ENCODE measurements at places on chromosomes 6 and 20.

GRCh38 chr6:129686941-129687627 lies 22.9 kb downstream of the ARHGAP18 start:
- DNase-seq, result no peak

DNA sequence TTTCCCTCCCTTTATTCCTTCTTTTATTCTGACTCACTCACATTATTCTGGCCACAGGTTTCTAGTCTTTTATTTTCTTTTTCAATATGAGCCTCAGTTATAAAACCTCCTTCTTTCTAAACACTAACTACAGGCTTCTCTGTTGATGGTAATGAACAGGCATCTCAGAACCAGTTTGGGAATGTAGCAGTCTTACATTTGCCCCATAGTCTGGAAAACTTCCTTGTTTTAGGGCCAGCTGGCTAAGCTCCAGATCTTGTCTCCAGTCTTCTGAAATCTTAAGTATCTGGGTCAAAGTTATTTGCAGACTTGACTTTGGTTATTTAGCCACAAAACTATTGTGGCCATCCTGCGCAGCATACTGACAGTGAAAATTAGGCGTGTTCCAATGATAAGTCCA lies 97.0 kb upstream of the MAN1A1 start:
- no peak for DNase-seq

DNA sequence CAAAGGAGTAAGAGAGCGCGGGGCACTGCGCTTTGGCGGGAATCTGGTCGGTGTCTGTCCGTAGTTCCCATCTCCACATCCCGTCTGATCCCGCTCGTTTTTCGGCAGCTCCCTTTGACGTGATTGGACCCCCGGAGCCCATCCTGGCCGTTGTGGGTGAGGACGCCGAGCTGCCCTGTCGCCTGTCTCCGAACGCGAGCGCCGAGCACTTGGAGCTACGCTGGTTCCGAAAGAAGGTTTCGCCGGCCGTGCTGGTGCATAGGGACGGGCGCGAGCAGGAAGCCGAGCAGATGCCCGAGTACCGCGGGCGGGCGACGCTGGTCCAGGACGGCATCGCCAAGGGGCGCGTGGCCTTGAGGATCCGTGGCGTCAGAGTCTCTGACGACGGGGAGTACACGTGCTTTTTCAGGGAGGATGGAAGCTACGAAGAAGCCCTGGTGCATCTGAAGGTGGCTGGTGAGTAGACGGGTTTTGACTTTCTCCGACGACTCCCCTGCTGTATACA lies 1.4 kb downstream of the BTN1A1 start:
- peak; percentile 7 for DNase-seq

GRCh38 chr6:34132486-34133185 lies 13.3 kb downstream of the GRM4 start:
- no peak for DNase-seq

GRCh38 chr20:35883778-35884540 lies 70.3 kb downstream of the SCAND1 start:
- peak; percentile 28 for DNase-seq

- no peak for DNase-seq
These were observed 59.5 kb upstream of the ADGRG6 start for GRCh38 chr6:142242269-142242668.

- DNase-seq, result no peak
These were observed 18.2 kb downstream of the SCGN start for GRCh38 chr6:25670208-25670607.

- DNase-seq, result no peak
These were observed 48.3 kb downstream of the RREB1 start for GRCh38 chr6:7155871-7156579.

DNA sequence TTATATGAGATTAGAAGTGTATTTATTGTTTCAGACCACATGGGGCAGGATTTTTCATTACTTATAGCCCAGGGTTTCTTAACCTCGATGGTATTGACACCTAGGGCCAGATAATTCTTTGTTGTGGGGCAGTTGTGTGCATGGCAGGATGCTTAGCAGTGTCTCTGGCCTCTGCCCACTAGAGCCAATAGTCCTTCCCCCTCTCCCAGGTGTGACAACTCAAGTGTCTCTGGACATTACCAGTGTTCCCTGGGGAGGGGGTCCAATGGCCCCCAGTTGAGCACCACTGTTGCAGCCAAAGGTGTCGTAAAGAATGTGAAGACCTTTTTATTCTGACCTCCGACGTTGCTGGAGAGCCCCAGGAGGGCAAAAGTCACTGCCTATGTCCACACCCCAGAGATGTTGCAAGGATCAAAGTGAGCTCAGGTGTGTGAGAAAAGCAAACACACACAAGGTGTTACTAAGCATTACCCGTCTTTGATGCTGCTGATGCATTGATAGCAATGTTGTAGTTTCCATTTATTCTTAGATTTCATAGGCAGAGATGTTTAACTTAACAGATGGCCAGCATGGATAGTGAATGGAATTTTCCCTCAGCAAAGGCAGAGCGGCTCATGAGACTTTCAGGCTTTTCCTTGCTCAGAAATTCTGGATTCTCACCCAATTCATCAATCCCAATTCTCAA lies 22.2 kb downstream of the BANF2 start:
- no peak for DNase-seq

DNA sequence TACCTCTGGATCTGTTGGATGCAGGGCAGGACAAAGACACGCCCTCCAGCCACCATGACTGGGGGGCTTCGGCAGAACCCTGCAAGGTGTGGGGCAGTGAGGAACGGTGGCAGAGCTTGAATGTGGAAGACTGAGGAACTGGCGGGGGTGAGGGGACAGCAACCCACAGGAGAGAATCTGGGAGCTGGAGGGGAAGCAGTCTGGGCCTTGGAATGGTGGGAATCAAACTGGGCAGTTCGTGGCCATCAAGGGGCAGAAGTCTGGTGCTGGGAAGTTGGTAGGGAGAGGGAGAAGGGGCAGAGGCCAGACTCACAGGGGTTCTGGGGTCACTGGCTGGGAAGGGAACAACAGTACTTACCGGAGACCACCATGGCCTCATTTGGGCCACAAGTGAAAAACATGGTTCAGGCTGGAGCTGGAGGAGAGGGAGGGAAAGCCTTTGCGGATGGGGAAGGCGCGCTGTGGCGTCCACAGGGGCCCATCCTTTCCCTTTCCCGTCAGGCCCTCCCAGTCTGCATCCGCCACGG lies 635 bp downstream of the FLOT1 start:
- no peak for DNase-seq

DNA sequence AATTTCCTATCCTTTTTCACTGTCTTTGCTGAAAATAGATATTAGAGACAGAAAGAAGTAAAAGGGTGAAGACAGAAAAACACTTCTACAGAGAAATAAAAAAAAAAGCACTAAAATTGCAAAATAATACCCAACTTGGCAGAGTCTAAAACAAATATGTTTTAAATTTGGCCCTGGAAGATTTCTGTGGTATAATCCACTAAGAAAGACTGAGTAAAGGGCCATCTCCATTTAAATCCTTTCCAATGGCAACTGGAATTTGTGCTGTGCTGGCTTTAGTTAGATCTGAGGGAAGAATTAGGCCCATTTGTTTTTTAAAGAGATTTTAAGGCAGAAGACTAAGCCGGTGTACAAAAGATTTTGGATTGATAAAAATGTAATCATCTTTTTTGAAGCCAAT lies 321.2 kb downstream of the GJA1 start:
- DNase-seq, result no peak

DNA sequence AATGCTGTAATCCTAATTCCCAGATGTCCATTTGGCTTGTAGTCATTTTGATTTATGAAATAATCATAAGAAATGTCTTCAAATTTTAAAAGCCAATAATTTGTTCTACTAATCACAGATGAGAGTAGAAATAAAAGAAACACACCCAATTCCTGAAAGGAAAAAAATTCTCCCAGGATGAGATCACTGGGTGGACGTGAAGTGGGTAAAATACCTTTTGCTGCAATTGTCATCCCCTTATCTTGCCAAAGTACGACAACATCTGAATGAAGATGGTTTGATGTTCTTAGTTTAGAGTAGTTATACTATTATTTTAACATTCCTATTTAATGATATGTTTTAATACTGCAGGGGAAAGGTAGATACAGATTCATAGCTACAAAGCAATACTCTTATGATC lies 33.7 kb downstream of the MTHFD1L start:
- no peak for DNase-seq

DNA sequence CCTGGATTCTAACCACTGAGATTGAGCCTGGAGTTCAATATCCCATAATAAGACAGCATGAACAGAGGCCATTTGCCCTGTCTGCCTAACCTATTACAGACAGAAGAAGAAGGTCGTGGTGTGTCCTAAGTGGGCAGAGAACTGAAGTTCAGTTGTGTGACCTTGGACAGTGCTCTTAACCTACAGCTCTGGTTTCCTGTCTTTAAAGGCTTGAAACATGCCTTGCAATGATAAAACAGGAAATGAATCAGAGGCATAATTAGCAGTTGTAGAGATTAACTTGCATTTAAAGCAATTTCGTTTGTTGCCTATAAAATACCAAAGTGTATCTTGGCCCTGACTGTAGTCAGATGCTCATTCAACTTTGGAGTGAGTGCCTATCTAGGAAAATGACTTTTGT lies 507.2 kb upstream of the CHD6 start:
- DNase-seq, result no peak

DNA sequence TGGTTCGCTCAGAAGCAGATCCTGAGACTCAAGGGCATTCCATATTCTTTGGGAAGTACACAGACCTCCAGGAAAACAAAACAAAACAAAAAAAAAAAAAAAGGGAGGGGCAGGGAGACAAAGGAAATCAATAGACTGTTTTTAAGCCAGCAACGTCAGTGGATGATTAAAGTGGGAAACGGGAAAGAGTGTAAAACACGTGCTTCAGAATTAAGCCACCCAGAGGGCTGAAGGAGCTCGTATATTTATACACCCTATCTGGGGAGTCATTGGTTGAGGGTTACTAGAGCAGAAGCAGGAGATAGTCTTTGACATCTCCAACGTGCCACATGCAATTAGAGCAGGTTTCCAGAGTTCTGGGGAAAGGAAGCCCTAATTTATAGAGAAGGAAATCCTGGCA lies 26.2 kb downstream of the PDE7B start:
- no peak for DNase-seq

- no peak for DNase-seq
These were observed 20.4 kb downstream of the DSTN start for GRCh38 chr20:17590245-17590644.

DNA sequence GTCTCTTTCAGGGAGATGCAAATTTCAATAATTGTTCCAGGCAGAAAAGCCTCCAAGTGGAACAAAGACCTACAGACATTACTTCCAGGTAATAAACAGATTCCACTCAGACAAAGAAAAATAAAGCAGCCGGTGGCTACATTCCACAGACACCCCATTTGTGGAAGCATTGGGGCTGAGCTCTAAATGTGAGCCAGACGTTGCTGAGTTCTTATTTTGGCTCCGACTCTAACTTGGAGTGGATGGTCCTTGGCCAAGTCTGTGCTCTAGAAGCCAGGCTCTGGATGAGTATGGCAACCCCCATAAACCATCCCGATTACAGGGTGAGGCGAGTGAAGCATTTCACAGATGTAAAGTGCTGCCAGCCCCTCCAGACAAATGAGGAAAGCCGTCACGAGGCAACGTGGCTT lies 6.6 kb downstream of the TRAM2 start:
- DNase-seq, result no peak

- no peak for DNase-seq
These were observed 598.8 kb upstream of the CDH4 start for GRCh38 chr20:60653111-60653845.

GRCh38 chr20:12467758-12468157 lies 541.0 kb upstream of the SPTLC3 start:
- DNase-seq, result no peak

- no peak for DNase-seq
These were observed 24.7 kb upstream of the DDO start for GRCh38 chr6:110440026-110440425.

GRCh38 chr6:109369728-109370127 lies 12.5 kb downstream of the CD164 start:
- no peak for DNase-seq

DNA sequence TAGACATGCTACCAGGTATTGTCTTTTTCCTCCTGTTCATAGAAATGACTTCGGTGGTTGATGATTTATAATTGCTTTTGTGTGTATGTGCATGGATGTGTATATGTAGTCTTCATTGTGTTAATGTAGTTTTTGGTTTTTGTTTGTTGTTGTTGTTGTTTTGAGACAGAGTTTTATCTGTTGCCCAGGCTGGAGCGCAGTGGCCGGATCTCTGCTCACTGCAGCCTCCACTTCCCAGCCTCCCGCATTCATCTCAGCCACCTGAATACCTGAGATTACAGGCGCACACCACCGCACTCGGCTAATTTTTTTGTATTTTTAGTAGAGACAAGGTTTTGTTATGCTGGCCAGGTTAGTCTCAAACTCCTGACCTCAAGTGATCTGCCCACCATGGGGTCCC lies 75.2 kb downstream of the HFE start:
- DNase-seq, result no peak

- no peak for DNase-seq
These were observed 233.2 kb upstream of the SOX4 start for GRCh38 chr6:21360336-21360735.

- no peak for DNase-seq
These were observed 19.0 kb downstream of the SRC start for GRCh38 chr20:37364927-37365272.

DNA sequence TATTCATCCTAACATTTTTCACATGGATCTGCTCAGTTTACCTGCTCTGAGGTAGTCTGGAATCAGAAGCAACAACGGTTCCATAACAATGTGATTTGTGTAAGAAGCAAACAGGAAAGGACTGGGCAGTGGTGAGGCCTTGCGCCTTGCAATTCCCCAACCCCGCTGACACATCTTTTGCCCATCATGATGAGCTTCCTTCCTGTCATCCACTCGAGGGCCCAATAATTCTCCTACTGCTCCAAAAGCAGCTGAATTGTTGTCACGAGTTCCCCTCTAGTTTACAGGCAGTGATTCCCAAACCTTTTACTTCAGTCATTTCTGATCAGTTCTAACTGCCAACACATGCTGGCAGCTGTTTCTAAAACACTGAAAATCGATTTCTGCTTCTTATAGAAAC lies 22.9 kb downstream of the STX7 start:
- DNase-seq, result no peak

- no peak for DNase-seq
These were observed 84.9 kb upstream of the ASF1A start for GRCh38 chr6:118808793-118809638.

DNA sequence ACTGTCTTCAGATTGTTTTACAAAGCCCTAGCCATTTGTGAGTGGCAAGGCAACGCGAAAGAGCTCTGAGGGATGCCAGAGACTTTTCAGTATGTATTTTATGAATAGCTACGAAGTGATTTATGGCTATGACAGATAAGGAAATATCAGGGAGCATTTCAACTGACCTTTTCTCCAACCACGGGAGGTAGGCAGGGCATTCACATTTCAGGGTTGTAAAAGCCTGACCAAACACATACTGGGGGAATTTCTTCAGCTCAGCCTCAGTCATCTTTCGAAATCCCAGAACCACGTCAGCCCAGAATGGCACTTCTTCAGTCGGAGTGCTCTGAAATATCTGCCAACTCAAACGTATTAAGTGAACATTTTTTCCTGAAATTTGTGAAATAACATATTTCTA lies 10.8 kb downstream of the DDO start:
- no peak for DNase-seq

DNA sequence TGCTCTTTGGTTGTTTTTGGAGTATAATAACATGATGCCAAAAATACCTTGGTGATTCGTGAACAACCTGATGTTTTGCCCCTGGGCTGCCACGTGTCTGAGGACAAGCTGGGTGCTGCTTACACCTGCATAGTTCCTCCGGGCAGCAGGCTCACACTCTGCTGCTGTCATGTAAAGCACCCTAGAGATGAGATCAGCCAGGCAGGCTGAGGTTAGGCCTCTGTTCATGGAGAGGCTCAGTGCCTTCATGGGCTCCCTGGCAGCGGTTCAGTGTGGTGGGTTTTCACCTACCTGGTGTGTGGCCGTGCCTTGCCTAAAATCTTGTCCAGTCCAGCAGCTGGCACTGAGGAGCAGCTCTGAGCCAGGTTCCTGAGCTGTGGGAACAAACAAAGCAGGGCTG lies 60.1 kb upstream of the TAGAP start:
- no peak for DNase-seq
